ENCODE measurements at places on chromosomes 1 and 21.

DNA sequence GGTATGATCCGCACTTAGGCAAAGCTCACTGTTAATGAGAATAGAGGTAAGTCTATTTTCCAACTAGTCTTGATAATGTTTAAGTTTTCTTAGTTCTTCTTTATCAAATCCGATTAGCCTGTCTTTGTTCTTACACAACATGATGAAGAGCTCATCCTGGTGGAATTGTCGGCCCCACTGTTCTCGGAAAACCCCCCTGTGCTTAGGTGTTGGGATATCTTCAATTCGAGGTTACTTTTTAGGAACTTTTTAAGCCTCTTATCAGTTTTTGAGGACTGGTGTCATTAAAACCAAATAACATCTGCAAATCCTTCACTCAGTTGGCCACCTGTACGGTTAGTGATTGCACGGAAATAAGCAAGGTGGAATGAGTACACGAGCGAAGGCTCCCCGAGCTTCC, 60.7 kb upstream of the KIF26B start:
- DNase-seq, result no peak

GRCh38 chr1:227718932-227719331, 16.2 kb downstream of the JMJD4 start:
- DNase-seq, result no peak

- no peak for DNase-seq
Observed at GRCh38 chr1:35706846-35707600, 11.7 kb downstream of the C1orf216 start.

- no peak for DNase-seq
Observed at GRCh38 chr1:60034999-60035398, 38.6 kb downstream of the C1orf87 start.

DNA sequence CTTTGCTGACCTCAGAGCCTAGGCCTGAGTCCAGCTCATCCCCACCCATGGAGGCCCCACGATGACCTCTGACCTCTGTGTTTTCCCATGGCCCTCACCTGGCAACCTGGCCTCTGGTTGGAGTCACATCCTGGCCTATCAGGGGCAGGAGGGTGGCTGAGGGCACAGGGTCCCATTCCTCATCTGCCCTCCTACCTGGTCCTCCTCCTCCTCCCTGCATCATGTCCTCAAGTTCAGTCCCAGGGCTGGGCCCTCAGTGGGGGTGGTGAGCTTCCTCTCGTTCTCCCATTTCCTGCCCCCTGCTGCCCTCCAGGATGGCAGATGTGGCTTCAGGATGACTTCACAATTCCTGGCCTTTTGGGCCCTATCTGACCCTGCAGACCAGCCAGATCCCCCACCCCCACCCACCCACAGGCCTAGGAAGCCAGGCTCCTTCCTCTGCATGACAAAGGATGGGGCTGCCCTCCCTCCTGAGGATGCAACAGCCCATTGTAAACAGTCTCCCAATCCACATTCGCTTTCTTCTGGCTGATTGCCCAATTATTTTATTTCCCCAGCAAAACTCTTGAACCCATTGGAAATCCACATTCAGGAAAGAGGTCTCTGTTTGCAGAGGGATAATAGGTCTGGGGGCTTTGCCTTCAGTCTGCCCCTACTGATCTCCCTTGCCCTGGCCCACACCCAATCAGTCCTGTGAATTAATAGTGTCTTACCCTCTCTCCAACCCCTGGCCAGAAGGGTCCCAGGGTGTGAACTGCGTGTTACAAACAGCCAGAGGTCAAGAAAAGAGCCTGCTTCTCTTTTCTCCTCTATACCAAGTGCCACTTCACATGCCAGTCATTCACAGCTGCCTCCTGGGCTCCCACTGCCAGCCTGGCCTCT, 10.3 kb upstream of the LEFTY1 start:
- no peak for DNase-seq

GRCh38 chr1:36938819-36939218, 95.5 kb downstream of the GRIK3 start:
- no peak for DNase-seq

Measured in activated T-cell treated with anti-CD3 and anti-CD28 coated beads for 24 hours (primary cell).